Bronchial epithelial cell (primary cell): ENCODE measurements at places on chromosomes 5 and 9. TPM values are rescaled to one million over a fixed set of nuclear protein-coding genes. Genes with fewer than 3 reads are reported as not detected.
A peak's percentile ranks its signal among the peaks of the same experiment; 100 is the strongest.

GRCh38 chr9:131187957-131188356 is 62.6 kb downstream of the NUP214 start:
- no peak for DNase-seq

DNA sequence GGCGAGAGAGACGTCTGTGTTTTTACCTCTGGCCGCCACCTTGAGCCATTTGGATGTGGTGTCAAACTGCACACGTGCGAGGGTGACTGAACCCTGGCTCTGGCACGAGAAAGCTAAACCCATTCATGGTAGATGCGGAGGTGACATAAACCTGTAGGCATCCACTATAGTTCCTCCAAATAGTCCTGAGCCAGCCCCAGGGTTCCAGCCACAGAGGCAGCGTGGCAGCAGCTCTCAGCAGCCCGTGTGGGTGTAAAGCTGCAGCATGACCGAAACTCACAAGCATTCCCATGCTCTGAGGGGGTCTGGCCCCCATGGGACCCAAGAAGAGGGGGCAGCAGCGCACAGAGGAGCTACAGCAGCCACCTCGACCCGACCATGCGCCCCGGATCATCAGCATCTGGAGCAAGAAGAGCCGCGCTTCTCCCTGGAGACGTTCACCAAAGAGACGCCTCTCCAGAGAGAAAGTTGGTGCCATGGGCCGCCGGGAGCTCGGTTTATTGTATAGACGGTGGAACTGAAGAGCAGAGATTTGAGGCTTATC is 303.8 kb upstream of the IRX4 start:
- no peak for DNase-seq

GRCh38 chr9:4328723-4329122 is 28.9 kb upstream of the GLIS3 start:
- peak; percentile 58 for DNase-seq

The ANKRD31 gene
- 0.13 and 0.26 TPM in 2 replicates for total RNA-seq

The DRD1 gene
- not detected in 2 replicates for total RNA-seq

- DNase-seq: no peak
Observed at GRCh38 chr5:170300361-170301013, 2.9 kb upstream of the LCP2 start.

GRCh38 chr9:130471411-130472183 is 26.8 kb downstream of the ASS1 start:
- no peak for DNase-seq

DNA sequence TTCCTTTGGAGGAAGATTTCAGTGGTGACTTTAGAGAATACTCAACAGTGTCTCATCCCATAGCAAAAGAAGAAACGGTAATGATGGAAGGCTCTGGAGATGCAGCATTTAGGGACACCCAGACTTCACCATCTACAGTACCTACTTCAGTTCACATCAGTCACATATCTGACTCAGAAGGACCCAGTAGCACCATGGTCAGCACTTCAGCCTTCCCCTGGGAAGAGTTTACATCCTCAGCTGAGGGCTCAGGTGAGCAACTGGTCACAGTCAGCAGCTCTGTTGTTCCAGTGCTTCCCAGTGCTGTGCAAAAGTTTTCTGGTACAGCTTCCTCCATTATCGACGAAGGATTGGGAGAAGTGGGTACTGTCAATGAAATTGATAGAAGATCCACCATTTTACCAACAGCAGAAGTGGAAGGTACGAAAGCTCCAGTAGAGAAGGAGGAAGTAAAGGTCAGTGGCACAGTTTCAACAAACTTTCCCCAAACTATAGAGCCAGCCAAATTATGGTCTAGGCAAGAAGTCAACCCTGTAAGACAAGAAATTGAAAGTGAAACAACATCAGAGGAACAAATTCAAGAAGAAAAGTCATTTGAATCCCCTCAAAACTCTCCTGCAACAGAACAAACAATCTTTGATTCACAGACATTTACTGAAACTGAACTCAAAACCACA is 67.4 kb downstream of the VCAN start:
- DNase-seq: no peak
